Fibroblast of skin of right quadriceps (primary cell): ENCODE measurements at places on chromosomes 2 and 18.

DNA sequence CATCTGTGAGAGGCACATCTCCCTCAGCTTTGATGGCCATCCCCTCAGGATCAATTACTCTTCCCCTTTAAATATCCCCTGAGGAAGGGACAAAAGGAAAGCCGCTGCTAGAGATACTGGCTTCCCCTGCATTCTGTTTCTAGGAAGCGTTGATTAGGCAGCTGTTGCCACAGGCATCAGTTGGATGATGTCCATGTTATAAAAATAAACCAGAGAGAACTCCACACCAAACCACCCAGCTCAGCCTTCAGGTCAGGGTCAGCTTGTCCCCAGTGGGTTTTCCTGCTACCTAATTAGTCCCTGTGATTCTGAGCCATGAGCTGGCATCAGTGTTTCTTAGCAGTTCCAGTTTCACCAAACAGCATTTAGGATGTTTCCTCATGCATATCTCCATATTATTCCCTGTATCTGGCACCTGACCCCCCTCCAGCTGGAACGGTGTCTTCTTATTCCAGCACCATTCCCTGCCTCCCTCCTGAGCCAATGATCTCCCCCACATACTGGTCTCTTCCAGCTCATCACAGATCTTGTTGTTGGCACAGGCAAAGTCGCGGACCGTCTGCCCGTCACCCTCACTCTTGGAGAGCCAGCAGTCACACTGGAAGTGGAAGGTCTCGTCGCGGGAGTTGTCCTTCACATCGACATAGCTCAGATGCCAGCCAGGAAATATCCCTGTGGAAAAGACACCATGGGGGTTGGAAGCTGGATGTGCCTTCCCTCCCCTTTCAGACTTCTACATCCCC is 168.4 kb downstream of the LOXHD1 start:
- DNase-seq: no peak

- no peak for DNase-seq
Observed at GRCh38 chr2:81495556-81495955, 1191.0 kb upstream of the LRRTM1 start.

GRCh38 chr2:18123211-18123570 is 244.7 kb downstream of the KCNS3 start:
- no peak for DNase-seq

DNA sequence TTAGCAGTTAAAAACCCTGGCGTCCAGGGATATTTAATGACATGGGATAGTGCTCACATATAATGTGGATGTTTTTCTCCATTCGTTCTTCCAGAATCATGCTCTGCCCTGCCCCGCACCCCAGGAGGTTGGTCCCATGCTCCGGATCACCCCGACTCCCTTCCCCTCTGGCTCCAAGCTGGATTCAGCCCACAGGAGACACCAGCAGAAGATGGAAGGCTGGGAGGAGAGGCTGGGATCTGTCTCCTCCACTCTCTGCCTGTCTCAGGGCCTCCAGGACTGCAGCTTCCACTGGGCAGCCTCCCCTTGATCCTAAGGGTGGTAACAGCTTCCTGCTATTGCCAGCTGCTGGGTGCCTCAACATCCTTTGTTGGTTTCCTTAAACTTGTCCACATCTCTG is 24.5 kb downstream of the TMEM177 start:
- no peak for DNase-seq

DNA sequence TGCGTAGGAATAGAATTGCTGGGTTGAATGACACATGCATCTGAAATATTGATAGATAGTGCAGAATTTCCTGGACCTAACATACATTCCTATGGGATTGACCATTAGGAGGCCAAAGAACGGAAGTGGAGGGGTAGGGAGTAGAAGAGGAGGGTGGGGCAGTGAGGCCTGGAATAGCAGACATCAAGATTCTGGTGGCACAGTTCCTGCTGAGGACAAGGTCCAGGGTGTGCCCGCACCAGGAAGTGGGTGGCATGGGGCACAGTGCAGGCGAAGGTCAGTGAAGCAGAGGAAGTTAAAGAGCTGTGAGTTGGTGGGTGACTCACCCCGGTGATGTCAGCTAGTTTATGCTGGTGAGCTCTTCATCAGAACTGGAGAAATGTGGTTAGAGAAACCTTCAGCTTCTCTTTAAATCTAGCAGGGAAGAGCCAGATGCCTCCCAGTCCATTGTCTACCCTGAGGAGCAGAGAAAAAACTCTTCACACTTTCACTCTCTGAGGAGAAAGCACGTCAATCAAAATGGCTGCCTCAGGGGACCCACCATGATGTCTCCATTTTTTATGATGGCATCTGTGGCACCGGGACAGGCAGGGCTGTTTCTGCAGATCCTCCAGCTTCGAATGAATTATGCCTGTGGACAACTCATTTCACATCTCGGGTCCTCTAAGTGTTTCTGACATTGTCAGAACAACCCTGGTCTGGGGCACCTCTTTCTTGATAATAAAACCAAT is 55.9 kb upstream of the CTLA4 start:
- DNase-seq: peak; percentile 91

DNA sequence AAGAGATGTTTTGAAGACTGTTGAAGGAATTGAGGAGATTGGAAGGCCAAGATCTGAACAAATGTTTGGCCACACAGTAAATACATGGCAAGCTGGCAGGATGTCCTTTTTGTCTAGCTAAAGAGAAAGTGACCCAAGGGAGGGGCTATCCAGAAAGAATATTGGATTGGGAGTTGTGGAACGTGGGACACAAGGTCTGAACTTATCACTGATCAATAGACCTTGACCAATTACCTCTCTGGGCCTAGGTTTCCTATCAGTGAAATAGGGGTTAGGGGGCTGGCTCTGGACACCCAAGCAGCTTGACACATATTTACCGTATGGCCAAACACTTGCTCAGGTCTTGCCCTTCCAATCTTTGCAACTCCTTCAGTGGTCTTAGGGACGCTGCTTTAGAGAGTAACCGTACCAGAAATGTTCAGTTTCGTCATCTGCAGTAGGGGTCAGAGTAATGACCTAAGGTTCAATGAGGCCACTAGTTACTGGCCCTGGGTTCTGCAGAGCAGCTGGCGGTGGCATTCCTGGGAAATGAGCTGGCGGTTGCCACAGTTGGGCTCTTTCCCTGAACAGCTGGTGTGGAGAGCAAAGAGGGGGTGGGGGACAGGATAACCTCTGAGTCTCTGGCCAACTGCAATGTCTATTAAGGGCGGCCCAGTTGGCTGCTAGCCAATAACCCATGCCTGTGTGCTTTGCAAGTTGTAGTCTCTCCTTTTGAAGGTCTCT is 70.1 kb upstream of the STPG4 start:
- DNase-seq: peak; percentile 62

- no peak for DNase-seq
Observed at GRCh38 chr2:31333046-31333445, 81.5 kb downstream of the XDH start.

DNA sequence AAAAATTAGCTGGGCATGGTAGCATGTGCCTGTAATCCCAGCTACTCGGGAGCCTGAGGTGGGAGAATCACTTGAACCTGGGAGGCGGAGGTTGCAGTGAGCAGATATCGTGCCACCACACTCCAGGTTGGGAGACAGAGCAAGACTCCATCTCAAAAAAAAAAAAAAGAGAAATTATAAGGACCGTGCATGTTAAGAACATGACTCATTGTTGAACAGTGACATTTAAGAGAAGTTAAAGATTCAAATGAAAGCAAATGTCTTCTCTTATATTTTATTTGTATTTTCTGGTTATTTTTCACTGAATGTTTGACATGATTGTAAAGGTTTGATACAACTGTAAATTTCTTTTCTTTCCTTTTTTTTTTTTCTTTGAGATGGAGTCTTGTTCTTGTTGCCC is 69.6 kb downstream of the APLF start:
- DNase-seq: no peak

DNA sequence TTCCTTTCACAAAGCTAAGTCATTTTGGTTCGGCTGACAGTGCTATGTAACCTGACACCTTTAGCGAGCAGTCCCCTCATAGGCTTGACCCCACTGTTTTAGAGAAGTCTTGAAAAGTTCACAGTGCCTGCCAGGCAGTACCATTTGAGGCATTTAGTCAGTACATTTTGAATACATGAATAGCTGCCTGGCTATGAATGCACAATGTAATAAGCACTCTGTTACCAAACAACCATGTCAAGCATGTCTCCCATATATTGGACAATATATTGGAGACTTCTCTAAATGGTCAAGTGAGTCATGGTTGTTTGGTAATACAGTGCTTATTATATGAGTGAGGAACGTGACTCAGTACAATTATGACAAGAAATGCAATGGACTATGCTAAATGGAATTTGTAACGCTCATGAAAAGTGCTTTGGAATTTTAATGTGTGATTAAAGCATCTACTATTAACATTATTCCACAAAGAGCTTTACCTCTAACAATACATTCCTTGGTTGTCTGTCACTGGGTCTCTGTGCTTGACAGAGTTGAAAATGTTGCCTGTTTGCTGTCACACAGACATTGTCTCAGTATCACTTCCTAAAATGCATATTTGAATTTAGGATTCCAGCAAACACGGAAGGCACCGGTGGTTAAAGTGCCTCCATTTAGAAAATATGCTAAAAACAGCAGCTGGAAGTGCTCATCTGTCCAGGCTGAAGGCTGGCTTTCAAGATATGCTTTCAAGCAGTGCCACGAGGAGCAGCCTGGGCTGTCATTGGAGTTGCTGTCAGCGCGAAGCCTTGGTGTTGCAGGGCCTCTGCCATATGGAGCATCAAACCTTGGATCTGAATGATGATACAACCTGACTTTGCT is 458.6 kb downstream of the FBXO15 start:
- DNase-seq: peak; percentile 98

- DNase-seq: no peak
Observed at GRCh38 chr2:15355386-15355785, 205.7 kb downstream of the NBAS start.

- DNase-seq: no peak
Observed at GRCh38 chr2:228802181-228803071, 468.7 kb downstream of the PID1 start.

DNA sequence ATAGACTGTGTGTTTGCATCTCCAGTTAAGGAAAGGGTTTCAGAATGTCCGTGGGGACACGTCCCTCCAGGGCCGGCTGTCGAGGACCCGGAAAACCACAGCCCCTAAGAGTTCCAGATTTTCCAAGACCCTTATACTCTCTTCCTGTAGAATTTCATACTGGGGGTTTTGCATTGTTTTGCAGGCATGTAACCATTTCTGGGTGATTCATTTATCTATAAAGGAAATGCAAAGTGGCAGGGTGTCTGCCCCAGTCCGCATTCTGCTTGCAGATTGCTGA is 8.5 kb downstream of the SP9 start:
- DNase-seq: no peak

GRCh38 chr2:106956879-106957278 is 70.9 kb upstream of the ST6GAL2 start:
- peak; percentile 99 for DNase-seq

DNA sequence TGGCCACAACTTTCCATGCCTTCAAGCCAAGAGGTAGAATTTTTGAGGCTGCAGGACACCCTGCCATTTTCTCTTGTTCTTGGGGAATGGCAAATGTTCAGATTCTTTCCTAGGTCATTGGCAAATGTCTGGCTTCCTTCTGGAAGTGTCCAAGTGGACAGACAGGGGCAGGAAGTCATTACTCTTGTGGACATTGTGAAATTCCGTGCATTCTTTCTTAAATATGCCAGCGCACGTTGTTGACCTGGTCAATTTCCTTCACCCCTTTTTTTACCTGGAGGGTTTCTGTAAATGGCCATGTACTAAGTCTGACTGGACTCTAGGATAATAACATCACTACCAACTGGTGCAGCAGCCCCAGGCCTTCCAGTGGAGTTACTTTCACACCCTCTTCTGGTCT is 13.9 kb downstream of the ASB18 start:
- DNase-seq: no peak

GRCh38 chr2:179264368-179265081 is at the start of gene SESTD1:
TSS of gene SESTD1 (minus strand) at chr2:179264832. CDS start at chr2:179191841, 72,991 bp downstream.
- DNase-seq: peak; percentile 47

- peak; percentile 86 for DNase-seq
Observed at GRCh38 chr2:30225131-30225762, 6.1 kb upstream of the LBH start.

GRCh38 chr2:217052856-217053577 is 193.2 kb upstream of the TNP1 start:
- DNase-seq: no peak

GRCh38 chr2:197601726-197602125 is 73.7 kb downstream of the RFTN2 start:
- no peak for DNase-seq

GRCh38 chr2:238700506-238701340 is 147.2 kb upstream of the TWIST2 start:
- no peak for DNase-seq

DNA sequence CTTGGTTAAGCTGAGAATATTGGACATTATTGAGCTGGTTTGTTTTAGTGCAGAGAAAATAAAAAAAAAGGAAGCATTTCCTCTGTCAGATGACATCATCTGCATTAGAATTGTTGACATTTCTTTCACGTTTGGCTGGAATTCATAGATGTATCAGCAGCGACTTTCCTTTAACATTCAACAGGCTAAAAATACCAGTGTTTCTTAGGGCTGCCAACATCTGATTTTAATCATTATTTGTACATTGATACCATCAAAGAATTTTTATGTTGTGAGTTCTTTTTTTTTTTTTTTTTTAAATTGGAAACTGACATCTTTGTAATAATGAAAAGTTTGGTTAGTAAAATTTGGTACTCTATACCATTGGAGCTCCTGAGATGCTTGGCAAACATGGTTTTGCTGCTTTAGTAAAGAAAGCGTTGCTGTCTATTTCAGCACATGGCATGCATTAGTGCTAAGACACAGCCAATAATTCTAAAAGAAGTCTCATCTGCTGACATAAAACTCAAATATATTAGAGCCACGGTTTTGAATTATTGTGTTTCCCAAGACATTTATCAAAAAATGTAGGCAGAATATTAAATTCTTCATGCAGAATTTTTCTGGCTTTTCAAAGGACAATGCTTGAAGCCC is 33.6 kb downstream of the GTF2A1L start:
- peak; percentile 90 for DNase-seq

- DNase-seq: peak; percentile 48
Observed at GRCh38 chr2:241216211-241216761, 27.8 kb downstream of the ANO7 start.

DNA sequence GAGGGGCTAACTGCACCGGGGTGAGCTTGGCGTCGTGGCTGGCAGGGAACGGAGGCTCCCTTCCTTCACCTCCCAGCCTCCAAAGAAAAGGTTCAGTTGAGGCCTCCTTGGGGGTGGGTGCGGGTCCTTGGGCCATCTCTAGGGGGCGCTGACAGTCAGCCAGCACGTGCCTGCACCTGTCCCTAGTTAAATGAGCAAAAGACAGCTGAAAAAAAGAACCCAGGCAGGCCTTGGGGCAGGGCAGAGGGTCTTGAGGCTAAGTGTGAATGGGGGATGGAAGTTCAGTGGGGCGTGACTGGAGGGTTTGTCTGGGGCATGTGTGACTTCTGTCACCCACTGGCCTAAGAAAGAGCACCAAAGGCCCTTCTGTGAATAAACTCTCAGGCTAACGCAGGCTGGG is 56.4 kb downstream of the ZFP36L2 start:
- DNase-seq: no peak

- DNase-seq: peak; percentile 67
Observed at GRCh38 chr2:25617948-25618646, 55.3 kb downstream of the DTNB start.

- no peak for DNase-seq
Observed at GRCh38 chr2:218063486-218063885, 5.6 kb upstream of the RUFY4 start.

- peak; percentile 17 for DNase-seq
Observed at GRCh38 chr18:56799756-56800155, 148.6 kb downstream of the WDR7 start.
